Liver (tissue), 10 donors: ENCODE measurements at places on chromosomes 5 and 9.

DNA sequence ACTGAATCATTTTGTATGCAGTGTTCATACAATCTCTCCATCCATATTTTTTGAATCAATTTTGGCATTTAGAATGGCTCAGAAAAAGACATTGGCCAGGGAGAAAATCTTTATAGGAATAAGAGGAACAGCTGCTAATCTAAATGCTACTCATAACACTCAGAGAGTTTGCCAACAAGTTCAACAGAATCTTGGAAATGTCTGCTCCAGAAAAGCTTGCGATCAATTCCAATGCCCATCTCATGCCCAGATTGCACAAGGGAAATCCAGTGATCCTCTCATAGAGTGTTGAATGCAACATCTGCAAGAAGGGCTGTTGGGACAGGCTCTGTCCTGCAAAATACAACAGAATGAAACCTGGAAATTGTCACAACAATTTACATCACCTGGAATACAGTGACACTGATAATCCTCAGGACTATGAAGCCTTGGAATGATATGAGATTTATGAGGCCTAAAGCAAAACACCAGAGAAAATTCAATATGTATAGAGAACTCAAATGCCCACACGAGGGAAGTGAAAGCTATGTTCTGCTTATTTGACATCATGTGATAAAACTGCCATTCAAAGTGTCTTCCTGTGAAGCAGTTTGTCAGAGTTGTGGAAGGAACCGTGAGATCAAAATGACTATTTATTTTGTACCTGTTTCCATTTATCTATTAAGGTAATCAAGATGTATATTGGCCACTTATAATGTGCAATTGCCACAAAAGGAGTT is 190.1 kb downstream of the PARP8 start:
- no peak for DNase-seq

GRCh38 chr9:32382565-32383320 is 1.7 kb upstream of the ACO1 start:
- DNase-seq = no peak

DNA sequence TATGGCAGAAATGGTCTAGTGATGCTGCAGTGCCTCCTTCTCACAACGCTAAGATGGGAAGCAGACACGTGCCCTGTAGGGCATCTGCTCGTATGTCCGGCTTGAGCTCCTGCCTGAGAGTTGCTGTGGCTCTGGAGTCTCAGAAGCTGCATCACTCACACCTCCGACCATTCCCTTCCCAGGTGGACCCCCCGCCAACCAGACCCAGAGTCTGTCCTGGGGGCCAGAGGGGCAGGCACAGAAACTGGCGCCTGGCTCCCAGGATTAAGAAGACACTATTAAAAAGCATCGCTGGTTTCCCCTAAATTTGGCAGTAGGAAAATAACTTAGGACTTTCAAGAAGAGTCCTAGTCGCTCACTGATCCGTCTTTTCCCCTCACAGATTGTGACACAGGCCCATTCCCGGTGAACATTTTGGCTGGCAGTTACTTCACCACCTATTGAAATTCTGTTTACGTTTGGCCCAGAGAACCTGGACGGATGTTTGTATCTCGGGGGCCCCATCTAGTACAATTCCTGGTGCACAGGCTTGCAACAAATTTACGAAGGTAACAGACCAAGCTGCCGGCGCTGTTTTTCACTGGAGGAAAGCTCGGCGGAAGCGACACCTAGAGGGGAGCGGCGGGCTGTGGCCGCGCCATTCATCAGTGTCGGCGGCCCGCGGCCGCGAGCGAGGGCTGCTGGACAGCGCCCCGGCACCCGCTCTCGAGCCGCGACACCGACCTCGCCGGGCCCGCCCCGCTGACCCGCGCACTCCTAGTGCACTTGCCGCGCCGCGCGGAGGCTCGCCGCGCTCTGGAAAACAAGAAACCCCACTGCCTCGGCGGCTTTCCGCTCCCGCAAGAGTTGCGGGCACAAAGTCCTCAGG is 1.6 kb downstream of the FSTL4 start:
- peak; percentile 53 for DNase-seq

GRCh38 chr5:146079695-146080373 is 25.5 kb downstream of the PLAC8L1 start:
- DNase-seq = no peak

DNA sequence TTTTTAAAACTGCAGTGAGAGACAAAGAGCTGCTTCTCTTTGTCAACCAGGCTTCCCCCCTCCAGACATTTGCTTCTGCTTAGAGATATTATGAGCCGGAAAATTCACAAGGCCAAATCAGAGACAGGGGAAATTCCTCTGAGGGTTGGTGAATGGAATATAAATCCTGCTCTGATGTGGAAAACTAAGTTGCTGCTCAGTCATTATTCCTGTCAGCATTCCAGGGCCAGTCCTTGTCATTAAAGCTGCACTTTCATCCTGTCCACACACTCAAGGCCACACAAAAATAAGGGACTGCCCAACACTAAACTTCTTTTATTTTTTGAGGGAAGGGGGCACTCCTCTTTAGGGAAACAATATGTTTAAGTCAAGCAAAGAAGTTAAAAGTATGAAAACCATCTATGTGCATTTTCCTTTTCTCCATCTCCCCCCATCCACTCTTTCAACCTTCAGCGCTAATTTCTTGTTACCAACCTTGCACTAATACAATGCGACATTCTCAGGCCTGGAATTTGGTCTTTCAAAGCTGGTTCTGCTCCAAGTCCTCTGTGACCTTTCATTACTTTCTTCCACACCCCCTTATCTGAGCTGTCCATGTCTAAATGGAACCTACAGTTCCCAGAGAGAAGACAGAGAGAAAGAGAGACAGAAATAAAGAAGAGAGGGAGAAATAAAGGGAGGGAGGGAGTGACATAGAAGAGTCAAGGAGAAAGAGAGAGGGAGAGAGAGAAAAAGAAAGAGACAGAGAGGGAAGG is 118.9 kb upstream of the S1PR3 start:
- no peak for DNase-seq
